IPS DF 6.9 (cell line): ENCODE measurements at places on chromosomes 11 and 22.
A peak's percentile ranks its signal among the peaks of the same experiment; 100 is the strongest.

DNA sequence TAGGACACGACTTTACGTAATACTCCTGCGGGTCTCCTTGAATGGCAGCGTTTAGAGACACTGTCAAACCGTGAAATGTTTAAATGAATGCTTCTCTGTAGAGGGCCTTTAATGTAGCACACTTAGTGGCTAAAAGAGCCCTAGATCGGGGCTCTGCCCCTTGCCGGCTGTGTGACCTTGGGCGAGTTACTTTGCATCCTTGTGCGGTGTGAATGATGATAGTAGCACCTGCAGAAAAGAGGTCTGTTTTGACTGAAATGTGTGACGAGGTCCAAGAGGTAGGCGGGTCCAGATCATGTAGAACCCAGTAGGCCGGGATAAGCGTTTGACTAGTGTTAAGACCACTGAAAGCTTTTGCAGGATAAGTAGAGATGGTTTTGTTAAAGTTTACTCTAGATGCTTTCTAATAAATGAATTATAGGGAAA, 866 bp downstream of the MED17 start:
- DNase-seq: no peak
- H3K27ac ChIP-seq: no peak overlapping the region

- no peak overlapping the region for H3K27ac ChIP-seq
- no peak for DNase-seq
- H3K36me3 ChIP-seq: no peaks in the 10 kb centered on the region
Observed at GRCh38 chr11:63099555-63099954, 44.5 kb downstream of the SLC22A24 start.

DNA sequence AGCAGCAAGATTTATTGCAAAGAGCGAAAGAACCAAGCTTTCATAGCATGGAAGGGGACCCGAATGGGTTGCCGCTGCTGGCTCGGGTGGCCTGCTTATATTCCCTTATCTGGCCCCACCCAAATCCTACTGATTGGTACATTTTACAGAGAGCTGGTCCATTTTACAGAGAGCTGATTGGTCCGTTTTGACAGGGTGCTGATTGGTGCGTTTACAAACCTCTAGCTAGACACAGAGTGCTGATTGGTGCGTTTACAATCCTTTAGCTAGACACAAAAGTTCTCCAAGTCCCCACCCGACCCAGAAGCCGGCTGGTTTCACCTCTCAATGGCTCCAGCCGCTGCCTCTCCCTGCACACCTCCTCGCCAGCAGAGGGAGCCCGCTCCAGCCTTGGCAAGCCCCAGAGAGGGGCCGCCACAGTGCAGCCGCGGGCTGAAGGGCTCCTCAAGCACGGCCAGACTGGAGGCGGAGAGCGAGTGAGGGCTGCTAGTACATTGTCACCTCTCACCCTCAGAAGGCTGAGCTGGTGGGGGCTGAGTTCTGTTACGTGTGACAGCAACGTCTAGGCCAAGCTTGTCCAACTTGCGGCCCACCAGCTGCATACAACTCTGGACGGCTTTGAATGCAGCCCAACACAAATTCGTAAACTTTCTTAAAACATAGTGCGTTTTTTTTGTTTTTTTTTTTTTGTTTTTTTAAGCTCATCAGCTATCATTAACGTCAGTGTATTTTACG, 8.7 kb downstream of the PTH start:
- H3K4me3 ChIP-seq: no peak overlapping the region
- H3K27me3 ChIP-seq: no peaks in the 10 kb centered on the region
- H3K4me1 ChIP-seq: no peaks in the 10 kb centered on the region
- DNase-seq: no peak
- H3K36me3 ChIP-seq: no peaks in the 10 kb centered on the region
- H3K27ac ChIP-seq: no peak overlapping the region

DNA sequence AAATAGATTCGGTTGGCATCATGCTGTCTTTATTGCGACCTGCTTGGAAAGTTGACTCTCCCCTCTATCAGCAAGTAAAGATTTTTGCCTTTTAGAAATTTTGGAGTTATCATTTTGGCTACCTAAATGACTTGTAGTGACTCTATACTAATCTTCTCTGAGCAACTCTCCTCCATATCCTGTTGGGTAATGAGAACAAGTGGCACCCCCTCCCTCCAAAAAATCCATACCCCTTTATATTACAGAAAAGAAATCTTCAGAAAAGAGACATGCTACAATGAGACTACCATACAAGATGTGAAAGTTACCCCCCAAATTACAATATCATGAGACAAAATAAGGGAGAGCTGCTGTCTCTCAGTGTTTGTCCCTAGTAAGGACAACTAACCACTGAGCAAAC, 1.2 kb downstream of the JAML start:
- no peak overlapping the region for H3K4me3 ChIP-seq
- no peak for DNase-seq
- no peaks in the 10 kb centered on the region for H3K36me3 ChIP-seq
- H3K27me3 ChIP-seq: no peaks in the 10 kb centered on the region
- H3K4me1 ChIP-seq: no peaks in the 10 kb centered on the region

- H3K27me3 ChIP-seq: peaks cover 5% of the 10 kb centered on the region
- no peak for DNase-seq
- H3K36me3 ChIP-seq: no peaks in the 10 kb centered on the region
- no peaks in the 10 kb centered on the region; the same call in 1 of the 2 replicates for H3K4me1 ChIP-seq
- H3K4me3 ChIP-seq: peak overlapping the region; percentile 73; the same call in 1 of the 2 replicates
Observed at GRCh38 chr22:50169181-50169759, 1.3 kb upstream of the PANX2 start.

- H3K4me1 ChIP-seq: 0 out of 2 replicates have a peak, but pooled peaks cover 1% of the 10 kb centered on the region
- no peaks in the 10 kb centered on the region for H3K36me3 ChIP-seq
- no peak overlapping the region for H3K27ac ChIP-seq
Observed at GRCh38 chr22:40594346-40594745, 42.2 kb downstream of the MRTFA start.

- no peaks in the 10 kb centered on the region for H3K27me3 ChIP-seq
- H3K27ac ChIP-seq: no peak overlapping the region
Observed at GRCh38 chr22:24965822-24966626, 13.5 kb downstream of the KIAA1671 start.

DNA sequence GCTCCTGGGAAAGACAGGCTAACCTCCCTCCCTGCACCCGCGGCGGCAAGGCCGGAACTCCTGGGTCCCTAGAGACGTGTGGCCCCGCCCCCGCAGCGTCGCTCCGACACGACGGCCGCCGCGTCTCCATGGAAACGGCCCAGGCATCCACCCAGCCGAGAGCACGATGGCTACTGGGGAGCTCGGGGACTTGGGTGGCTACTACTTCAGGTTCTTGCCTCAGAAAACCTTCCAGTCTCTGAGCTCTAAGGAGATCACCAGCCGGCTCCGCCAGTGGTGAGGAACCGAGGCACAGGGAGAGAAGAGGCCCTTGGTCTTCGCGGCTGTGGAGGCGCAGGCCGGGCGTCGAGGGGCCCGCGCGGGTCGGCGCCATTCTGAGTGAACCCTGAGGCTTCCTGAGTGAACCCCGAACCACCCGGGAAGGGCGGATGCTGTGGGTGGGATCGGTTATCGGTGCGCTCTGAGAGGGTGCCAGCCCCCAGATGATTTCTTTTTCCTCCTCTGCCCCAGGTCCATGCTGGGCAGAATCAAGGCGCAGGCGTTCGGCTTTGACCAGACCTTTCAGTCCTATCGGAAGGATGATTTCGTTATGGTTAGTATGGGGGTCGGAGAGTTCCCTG, at the start of gene CFAP300:
Gene CFAP300, plus strand, starts transcription at position 133 of the 620 bp plus-strand sequence. Its CDS starts 34 bp downstream, at position 167.
- no peaks in the 10 kb centered on the region for H3K27me3 ChIP-seq
- H3K36me3 ChIP-seq: no peaks in the 10 kb centered on the region
- peak within 1 kb of the TSS; percentile 82 for H3K4me3 ChIP-seq
- no peaks in the 10 kb centered on the region for H3K4me1 ChIP-seq
- no peak within 1 kb of the TSS for H3K27ac ChIP-seq

- H3K36me3 ChIP-seq: no peaks in the 10 kb centered on the region
- no peaks in the 10 kb centered on the region for H3K4me1 ChIP-seq
Observed at GRCh38 chr11:63445720-63446119, 45.2 kb downstream of the PLAAT5 start.

GRCh38 chr11:19669511-19669910, 43.1 kb upstream of the NAV2 start:
- no peak overlapping the region for H3K27ac ChIP-seq
- H3K4me3 ChIP-seq: no peak overlapping the region
- H3K36me3 ChIP-seq: no peaks in the 10 kb centered on the region
- no peaks in the 10 kb centered on the region for H3K27me3 ChIP-seq

DNA sequence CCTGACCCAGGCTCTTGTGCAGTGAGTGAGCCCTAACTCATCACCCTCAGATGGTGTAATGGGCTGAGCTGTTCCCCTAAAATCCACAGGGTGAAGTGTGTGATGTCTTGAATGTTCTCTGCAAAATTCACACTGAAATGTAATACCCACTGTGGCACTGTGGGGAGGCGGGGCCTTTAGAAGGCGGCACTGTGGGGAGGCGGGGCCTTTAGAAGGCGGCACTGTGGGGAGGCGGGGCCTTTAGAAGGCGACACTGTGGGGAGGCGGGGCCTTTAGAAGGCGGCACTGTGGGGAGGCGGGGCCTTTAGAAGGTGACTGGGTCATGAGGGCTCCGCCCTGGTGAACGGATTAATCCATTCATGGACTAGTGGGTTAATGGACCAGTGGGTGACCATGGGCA, 33.0 kb downstream of the CHID1 start:
- no peak for DNase-seq
- no peaks in the 10 kb centered on the region; the same call in 1 of the 2 replicates for H3K4me1 ChIP-seq
- no peaks in the 10 kb centered on the region for H3K27me3 ChIP-seq
- H3K27ac ChIP-seq: no peak overlapping the region
- no peak overlapping the region for H3K4me3 ChIP-seq

DNA sequence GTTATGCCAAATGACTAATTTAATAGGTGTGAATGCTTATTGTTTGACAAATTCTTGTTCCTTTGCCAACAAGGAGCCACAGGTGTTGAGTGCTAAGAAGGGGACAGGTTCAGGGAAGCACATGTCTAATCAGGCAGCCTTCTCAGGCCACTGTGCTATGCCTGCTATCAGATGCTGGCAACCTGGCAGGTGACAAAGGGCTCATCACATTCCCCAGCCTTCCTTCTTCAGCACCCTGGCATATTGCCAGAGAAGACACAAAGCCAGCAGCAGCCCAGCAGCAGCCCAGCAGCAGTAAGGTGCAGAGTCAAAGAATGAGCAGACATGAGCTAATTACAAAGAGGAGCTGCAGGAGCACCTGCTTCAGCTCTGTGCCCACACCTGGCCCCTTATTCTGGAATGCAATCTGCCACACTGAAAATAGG, 68.2 kb downstream of the GUCY1A2 start:
- no peaks in the 10 kb centered on the region for H3K36me3 ChIP-seq
- H3K4me1 ChIP-seq: peaks cover 2% of the 10 kb centered on the region; the same call in 1 of the 2 replicates
- H3K27ac ChIP-seq: no peak overlapping the region
- no peak for DNase-seq
- H3K4me3 ChIP-seq: no peak overlapping the region

GRCh38 chr22:39647836-39648629, 77.5 kb downstream of the CACNA1I start:
- H3K27ac ChIP-seq: no peak overlapping the region
- H3K27me3 ChIP-seq: no peaks in the 10 kb centered on the region
- H3K4me3 ChIP-seq: no peak overlapping the region
- H3K4me1 ChIP-seq: no peaks in the 10 kb centered on the region
- no peaks in the 10 kb centered on the region; the same call in 1 of the 2 replicates for H3K36me3 ChIP-seq
- DNase-seq: no peak

GRCh38 chr11:16924826-16925560, 89.2 kb downstream of the PLEKHA7 start:
- peak overlapping the region; percentile 50; the same call in 1 of the 2 replicates for H3K4me3 ChIP-seq
- peaks cover 5% of the 10 kb centered on the region for H3K4me1 ChIP-seq
- no peak overlapping the region for H3K27ac ChIP-seq
- DNase-seq: no peak
- no peaks in the 10 kb centered on the region for H3K36me3 ChIP-seq

DNA sequence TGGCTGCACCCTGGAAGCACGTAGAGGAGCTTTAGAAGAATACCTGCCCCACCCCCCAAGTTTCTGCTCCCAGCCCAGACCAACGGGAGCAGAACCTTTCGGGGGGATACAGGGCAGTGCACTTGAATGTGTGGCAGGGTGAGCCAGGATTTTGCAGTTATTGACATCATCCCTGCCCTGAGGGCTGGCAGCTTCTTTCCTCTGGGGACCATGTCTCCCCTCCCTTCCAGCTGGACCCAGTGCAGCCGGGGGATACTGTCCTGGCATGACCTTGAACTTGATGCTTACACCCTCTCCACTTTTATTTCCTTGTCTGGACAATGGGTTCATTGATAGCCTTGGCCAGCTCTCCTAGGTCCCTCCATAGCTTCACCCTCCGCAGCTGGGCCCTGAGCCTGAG, 4.1 kb upstream of the CABP7 start:
- H3K4me1 ChIP-seq: no peaks in the 10 kb centered on the region
- H3K36me3 ChIP-seq: no peaks in the 10 kb centered on the region
- H3K4me3 ChIP-seq: no peak overlapping the region
- peaks cover 15% of the 10 kb centered on the region for H3K27me3 ChIP-seq
- no peak overlapping the region for H3K27ac ChIP-seq

GRCh38 chr11:36062796-36063365, 119.0 kb downstream of the LDLRAD3 start:
- no peaks in the 10 kb centered on the region for H3K36me3 ChIP-seq
- no peak overlapping the region for H3K4me3 ChIP-seq

- peak within 1 kb of the TSS; percentile 44; the same call in 1 of the 2 replicates for H3K4me3 ChIP-seq
- no peaks in the 10 kb centered on the region for H3K36me3 ChIP-seq
- no peak within 1 kb of the TSS for H3K27ac ChIP-seq
- H3K4me1 ChIP-seq: peaks cover 1% of the 10 kb centered on the region; the same call in 1 of the 2 replicates
Observed at GRCh38 chr22:26656891-26657851, at the start of gene MIAT. MIAT (plus strand) TSS chr22:26657588.

GRCh38 chr11:47889714-47890441, 41.7 kb upstream of the NUP160 start:
- H3K27me3 ChIP-seq: no peaks in the 10 kb centered on the region
- DNase-seq: no peak
- no peaks in the 10 kb centered on the region for H3K4me1 ChIP-seq
- no peaks in the 10 kb centered on the region for H3K36me3 ChIP-seq
- H3K27ac ChIP-seq: no peak overlapping the region
- H3K4me3 ChIP-seq: no peak overlapping the region

DNA sequence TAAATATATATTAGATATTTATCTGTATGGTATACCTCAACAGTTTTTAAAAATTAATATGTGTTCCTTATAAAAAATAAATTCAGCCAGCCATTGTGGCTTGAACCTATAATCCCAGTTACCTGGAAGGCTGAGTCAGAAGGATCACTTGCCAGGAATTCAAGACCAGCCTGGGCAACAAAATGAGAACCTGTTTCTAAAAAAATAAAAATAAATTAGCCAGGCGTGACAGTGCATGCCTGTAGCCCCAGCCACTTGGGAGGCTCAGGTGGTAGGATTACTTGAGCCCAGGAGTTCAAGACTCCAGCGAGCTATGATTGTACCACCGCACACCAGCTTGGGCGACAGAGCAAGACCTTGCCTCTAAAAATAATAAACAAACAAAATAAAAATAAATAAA, 54.9 kb downstream of the PHF21A start:
- no peaks in the 10 kb centered on the region for H3K27me3 ChIP-seq
- H3K4me1 ChIP-seq: no peaks in the 10 kb centered on the region
- H3K27ac ChIP-seq: no peak overlapping the region
- H3K36me3 ChIP-seq: no peaks in the 10 kb centered on the region
- no peak overlapping the region for H3K4me3 ChIP-seq
- DNase-seq: no peak

- H3K4me1 ChIP-seq: no peaks in the 10 kb centered on the region
- no peak overlapping the region for H3K27ac ChIP-seq
- DNase-seq: no peak
Observed at GRCh38 chr11:4626207-4627099, 10.8 kb upstream of the OR51D1 start.

- no peaks in the 10 kb centered on the region; the same call in 1 of the 2 replicates for H3K4me1 ChIP-seq
- no peak for DNase-seq
- H3K27ac ChIP-seq: no peak overlapping the region
- no peaks in the 10 kb centered on the region for H3K27me3 ChIP-seq
Observed at GRCh38 chr11:495537-495931, 11.5 kb downstream of the RNH1 start.
